ENCODE measurements at places on chromosomes 6 and 20.

DNA sequence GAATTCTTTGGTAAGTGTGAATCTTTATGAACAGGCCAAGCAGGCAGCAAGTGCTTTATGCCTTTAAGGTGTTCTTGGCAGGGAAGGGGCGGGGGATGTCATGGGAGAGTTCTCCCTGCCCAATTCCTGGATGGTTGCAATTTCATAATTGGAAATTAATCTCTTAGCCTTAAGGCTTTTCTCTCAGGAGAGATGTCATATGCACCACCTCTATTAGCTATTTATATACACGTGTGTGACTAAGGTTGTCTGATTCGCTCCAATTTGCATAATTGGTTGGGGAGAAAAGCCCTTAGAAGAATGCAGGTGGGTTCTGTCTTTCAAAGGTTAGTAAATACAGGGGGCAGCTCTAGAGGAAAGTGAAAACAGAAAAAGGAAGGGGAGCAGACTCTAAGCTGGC, 5.2 kb upstream of the ENPP5 start:
- no peak for DNase-seq

DNA sequence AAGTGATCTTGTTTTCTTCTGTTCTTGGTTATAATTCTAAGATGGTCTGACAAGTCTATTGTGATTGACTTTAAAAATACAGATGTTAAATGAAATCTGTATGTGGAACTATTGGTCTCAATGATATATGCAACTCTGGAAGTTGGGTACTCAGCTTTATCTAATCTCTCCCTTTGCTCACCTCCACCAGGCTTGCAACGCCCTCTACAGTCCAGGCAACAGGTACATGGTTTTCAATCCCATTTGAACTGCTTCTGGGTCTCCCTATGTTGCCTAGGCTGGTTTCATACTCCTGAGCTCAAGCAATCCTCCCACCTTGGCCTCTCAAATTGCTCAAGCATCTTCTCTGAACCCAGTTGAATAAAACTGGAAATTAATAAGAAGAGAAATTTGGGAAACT, 25.6 kb upstream of the HLA-DQB1 start:
- DNase-seq: no peak

- no peak for DNase-seq
Measured at GRCh38 chr20:62306414-62307187, 3.8 kb downstream of the ADRM1 start.

DNA sequence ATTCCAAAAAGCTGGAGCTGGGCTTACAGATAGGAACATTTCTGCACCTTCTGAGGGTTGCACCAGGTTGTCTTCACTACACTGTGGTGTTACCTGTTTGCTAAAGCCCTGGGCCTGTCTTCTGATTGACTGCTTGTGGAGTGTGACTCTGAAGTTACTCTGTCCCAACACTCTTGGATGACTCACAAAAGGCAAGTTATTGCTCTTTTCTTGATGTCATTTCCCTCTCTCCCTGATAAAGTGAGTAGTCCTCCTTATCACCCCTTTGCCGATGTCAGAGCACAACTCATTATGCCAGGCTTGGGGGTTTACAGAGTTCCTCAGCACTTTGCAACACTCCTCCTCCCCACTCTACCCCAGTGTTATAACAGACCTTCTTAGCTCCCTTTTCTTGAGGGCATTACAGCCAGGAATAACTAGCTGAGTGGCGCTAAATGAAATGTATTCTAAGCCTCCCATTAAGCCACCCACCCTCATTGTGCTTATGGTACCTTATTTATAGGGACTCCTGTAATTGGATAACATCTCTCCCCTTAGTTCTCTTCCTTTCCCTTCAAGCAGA, 36.1 kb upstream of the NKX2-4 start:
- no peak for DNase-seq

DNA sequence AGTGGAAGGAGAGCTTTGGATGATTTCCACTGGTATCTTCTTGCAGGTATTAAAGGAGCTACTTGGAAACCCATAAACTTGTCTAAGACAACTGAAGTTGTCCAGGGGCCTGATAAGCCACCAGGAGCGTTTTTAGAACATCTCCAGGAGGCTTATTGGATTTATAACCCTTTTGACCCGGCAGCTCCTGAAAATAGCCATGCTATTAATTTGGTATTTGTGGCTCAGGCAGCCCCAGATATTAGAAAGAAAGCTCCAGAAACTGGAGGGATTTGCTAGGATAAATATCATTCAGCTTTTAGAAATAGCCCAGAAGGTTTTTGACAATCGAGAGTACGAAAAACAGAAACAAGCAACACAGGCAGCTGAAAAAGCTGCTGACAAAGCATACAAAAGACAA, 461.0 kb upstream of the HTR1E start:
- no peak for DNase-seq

DNA sequence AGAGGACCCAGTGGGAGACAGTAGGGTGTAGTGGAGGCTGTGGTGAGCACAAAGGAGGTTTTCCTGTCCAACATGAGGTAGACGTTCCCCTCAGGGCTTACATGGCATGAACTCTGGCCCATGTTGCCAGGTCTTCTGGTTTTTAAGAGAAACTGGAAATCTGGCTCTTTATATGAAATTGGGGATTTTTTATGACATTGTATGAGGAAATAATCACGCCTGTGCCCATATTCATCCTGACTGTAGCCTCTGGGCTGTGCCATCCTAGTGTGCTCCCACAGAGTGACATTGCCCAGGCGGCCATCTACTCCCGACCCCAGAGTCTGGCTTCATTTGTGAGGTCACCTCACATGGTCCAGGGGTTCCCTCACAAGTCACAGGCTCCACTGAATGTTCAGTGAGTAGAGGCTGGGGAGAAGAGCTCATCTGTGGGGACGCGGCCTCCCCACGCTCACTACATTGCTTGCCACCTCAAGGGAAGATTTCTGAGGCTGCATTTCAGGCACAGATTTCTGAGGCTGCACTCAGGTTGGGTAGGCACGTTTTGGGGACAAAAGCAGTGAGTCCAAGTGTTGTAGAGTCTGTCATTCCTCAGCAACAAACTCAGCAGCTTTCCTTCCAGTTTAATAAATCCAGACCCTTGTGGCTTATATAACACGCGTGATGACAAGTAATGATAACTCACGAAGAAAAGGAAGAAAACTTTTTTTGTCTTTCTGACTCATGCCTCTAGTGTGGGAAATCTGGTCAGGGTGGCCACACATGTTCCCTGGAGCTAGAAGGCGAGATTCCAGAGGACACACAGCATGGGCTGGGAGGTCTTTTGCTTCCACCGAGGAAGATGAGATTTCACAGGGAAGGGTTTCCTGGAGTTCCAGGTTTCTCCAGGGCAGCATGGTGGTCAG, 41.7 kb downstream of the SLC24A3 start:
- no peak for DNase-seq

GRCh38 chr6:53795702-53796450, 1.1 kb downstream of the LRRC1 start:
- no peak for DNase-seq

- DNase-seq: no peak
Measured at GRCh38 chr20:4181956-4182945, 166.9 kb upstream of the RNF24 start.

DNA sequence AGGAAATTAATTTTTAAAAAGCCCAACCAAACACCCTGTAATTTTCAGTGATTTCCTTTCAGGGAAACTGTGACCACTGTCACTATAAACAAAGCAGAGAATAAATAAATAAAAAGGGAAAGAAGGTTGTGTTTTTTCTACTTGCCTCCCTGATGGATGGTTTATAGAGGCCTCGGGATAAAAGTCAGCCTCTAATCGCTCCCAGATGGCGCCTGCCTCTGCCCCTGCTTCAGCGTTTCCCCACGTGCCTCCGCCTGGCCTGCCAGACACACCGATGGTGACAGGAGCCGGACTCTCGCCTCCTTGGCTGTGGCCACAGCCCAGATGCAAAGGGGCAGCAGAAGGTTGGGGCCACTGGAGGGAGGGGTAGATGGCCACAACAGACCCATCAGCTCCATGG, 327.7 kb downstream of the CDC5L start:
- no peak for DNase-seq

- DNase-seq: no peak
Measured at GRCh38 chr6:77341058-77341986, 122.0 kb downstream of the HTR1B start.

- DNase-seq: no peak
Measured at GRCh38 chr6:518218-518617, 126.7 kb downstream of the IRF4 start.

DNA sequence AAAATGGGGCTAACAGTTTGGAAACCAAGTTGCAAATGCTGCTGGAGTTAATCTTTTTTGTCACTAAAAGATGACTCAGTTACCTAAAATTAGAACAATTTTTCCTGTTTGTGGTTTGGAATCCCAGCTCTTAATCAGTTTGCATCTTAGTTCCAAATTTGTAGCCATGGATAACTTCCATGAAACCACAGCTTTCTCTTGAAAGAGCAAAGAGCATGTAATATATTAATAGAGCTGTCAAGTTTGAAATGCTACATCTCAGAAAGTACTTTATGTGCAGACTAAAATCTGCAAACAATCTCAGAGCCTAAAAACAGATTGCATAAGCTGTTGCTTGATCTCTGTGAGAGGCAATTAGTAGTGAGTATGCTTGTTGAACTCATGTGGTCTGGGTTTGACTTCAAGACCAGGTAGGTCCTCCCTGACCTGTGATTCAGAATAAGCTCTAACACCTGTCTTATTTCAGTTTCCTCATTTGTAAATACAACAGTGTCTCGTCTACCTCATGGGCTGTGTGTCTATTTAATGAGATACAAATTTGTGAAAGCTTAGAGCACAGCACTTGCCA, 23.5 kb downstream of the DHX35 start:
- DNase-seq: no peak

GRCh38 chr6:16482702-16483314, 244.4 kb downstream of the GMPR start:
- DNase-seq: no peak

GRCh38 chr20:61518424-61518951, 266.4 kb downstream of the CDH4 start:
- DNase-seq: no peak

DNA sequence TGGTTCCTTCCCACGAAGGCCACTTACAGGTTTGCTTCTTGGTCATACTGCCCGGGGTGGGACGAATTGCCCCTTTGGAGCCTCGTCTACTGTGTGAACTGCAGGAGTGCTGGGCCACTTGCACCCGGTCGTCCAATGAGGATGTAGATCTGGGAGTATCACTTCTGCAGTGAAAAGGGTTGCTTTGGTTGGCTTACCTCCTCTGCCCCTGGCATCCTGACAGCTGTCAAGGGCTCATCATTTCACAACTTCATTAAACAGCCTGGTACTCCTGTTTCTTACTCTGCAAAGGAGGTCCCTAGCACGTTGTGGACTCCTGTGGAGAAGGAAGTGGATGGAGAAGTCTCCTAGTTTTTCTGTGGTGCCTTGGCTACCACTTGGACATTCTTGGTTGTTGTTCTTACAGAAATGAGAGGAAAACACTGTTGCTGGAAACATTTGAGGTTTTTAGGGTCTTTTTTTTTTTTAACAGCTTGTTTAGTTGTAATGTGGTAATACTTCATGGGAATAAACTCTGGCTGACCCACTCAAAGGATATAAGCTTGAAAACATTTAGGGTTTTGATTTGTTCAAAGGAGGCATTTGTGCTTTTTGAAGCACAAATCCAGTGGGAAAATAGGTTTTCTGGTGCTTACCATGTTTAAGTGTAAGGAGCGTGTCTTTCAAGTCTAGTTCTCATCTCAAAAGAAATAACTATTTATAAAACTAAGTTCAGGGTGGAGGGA, 60.7 kb downstream of the AKAP12 start:
- DNase-seq: no peak

GRCh38 chr6:122140031-122140430, 259.4 kb upstream of the HSF2 start:
- DNase-seq: no peak

- DNase-seq: no peak
Measured at GRCh38 chr20:54184071-54184470, 10.3 kb upstream of the CYP24A1 start.

DNA sequence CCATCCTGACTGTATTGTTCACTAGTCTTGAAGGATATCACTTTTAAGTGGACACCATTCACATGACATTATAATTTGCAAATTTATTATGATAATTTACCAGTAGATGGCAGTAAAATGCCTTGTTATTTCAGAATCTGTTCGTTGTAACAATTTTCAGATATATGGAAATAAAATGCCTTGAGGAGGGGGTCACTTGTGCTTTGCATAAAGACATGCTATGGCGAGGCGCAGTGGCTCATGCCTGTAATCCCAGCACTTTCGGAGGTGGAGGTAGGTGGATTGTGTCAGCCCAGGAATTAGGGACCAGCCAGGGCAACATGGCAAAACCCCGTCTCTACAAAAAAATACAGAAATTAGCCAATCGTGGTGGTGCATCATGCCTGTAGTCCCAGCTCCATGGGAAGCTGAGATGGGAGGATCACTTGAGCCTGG, 9.0 kb upstream of the NCOA6 start:
- DNase-seq: no peak

DNA sequence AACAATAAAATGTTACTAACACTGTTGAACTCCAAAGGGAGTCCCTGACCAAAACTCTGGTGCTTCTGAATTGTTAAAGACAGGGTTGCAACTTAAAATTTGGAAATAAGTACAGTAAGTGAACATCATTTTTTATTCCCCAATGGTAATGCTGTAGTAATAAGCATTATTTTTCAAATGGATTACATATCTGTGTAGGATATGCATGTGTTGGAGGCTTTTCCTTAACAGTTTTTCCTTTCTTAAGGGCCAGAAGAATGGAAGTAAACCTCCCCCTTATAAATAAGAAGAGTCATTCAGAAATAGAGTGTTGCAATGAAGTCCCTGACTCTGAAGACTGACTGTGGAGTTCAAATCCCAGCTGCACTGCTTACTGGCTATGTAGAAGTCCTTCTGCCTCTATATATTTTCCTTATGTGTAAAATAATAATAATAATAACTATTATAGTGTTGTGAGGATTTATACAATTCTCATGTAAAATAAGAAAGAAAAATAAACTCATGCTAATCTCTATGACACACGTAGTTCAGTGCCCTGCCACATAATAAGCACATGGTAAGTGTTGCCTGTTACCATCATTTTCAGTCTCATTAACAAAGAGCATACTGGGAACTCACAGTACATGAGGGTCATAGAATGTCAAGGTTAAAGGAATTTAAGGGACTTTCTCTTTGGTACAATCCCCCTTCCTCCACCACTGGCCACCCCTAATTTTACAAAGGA, 129.8 kb upstream of the SMLR1 start:
- DNase-seq: no peak

DNA sequence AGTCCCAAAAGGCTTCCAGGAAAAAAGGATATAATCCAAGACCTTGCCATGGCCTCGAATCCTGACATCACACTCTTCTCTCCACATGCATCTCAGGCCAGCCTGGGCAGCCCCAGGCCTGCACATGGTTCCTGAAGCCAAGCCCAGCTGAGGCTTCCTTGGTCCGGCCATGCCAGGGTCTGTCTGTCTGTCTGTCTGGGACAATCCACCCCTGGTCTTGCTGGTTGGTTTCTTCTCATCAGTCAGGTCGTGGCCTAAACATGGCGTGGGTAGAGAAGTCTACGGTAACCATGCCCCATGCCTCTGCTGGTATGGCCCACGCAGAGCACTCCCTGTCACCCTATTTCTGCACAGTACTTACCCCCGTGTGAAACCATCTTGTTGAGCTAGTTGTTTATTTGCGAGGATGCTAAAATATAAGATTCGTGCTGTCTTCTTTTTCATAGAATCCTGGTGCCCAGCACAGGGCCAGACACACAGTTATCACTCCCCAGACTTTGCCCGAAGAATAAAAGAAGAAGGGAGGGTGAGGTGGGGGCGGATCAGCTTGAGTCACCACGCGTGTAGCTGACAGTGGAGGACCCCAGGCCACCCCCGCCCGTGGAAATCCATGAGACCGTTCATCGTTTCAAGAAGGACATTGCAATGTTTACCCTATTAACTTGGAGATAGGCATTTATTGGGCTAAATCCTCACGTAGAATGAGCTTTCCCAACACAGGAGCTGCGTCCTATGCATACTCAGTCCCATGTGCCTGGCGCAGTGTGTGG, 107.2 kb downstream of the RNASET2 start:
- DNase-seq: no peak

GRCh38 chr20:4949833-4950178, 51.5 kb downstream of the SLC23A2 start:
- no peak for DNase-seq

Data from stimulated activated CD8-positive, alpha-beta memory T cell treated with anti-CD3 and anti-CD28 coated beads, Interleukin-7, amount 100 ng/mL, for 48 hours (primary cell).